Smooth muscle cell of the brain vasculature (primary cell): ENCODE measurements at places on chromosomes 5 and 9.

GRCh38 chr9:127390563-127390962 is 6.4 kb upstream of the SLC2A8 start:
- no peak for DNase-seq

DNA sequence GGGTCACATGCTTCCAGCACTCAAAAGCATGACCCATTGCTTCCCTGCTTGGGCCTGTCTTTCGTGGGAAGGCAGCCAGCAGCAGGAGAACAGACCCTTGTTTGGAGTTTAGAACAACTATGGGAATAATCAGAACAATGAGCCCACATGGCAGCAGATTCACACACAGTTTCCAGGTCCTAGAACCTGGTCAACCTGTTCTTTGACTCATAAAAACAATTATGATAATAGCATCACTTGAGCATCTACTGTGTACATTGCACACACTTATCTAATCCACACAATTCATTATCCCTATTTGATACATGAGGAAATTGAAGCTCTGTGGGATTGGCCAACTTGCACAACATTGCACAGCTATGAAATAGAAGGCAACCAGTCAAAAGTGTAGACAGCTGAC is 41.7 kb downstream of the KLF4 start:
- no peak for DNase-seq

DNA sequence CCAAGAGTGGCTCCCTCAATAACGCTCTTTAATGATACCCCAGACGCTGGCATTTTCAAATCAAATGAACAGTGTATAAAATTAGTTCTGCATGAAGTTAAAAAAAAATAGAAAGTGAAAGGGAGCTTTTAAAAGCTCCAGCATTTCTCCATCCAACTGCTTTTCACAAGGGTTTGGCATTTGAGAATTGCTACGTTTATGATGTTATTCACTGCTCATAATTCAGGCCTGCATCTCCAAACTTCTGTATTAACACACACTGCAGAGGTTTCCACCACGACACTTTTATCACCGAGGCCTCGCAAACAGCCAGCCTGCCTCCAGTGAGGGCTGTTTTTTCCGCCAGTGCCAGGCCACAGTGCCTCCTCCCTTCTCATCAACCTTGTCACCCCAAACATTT is 205.5 kb upstream of the EFNA5 start:
- no peak for DNase-seq

- peak; percentile 93 for DNase-seq
These were observed 656.5 kb downstream of the BNC2 start for GRCh38 chr9:16213781-16214515.

- no peak for DNase-seq
These were observed 28.9 kb downstream of the PLPP7 start for GRCh38 chr9:131318231-131319085.

DNA sequence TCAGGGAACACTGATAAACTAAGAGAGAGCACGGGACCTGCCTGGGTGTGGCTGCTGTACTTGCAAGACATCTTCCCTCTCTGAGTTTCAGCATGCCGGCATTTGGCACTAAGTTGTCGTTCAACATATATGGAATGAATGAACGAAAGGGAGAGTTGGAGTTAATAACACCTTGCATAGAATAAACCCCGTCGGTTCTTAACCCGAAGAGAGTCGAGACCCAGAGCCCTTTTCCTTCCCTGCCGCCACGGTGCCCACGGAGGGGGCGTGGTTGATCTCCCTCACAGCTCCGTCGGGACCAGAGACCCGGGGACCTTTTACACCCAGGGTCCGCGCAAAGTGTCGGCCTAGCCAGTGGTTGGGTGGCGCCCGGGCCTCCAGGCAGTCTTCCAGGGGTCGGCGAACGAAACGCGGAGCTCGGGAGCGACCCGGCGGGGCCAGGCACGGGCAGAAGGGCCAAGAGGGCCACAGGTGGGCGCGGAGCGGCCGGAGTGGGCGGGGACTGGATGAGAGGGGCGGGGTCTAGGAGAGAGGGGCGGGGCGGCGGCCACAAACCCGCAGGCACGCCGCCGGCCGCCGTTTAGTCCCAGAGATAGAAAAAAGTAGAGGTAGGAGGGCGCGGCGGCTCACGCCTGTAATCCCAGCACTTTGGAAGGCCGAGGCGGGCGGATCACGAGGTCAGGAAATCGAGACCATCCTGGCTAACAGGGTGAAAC is 735 bp upstream of the RPL26L1 start:
- DNase-seq = no peak

DNA sequence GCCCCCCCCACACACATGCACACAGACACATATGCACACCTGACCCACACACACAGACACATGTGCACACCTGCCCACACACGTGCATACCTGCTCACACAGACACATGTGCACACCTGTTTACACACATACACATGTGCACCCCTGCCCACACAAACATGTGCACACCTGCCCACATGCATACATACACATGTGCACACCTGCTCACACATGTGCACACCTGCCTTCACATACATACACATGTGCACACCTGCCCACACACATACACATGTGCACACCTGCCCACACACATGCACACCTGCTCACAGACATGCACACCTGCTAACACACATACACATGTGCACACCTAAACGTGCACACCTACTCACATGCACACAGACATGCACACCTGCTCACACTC is 147.0 kb upstream of the FOXD4L5 start:
- no peak for DNase-seq

DNA sequence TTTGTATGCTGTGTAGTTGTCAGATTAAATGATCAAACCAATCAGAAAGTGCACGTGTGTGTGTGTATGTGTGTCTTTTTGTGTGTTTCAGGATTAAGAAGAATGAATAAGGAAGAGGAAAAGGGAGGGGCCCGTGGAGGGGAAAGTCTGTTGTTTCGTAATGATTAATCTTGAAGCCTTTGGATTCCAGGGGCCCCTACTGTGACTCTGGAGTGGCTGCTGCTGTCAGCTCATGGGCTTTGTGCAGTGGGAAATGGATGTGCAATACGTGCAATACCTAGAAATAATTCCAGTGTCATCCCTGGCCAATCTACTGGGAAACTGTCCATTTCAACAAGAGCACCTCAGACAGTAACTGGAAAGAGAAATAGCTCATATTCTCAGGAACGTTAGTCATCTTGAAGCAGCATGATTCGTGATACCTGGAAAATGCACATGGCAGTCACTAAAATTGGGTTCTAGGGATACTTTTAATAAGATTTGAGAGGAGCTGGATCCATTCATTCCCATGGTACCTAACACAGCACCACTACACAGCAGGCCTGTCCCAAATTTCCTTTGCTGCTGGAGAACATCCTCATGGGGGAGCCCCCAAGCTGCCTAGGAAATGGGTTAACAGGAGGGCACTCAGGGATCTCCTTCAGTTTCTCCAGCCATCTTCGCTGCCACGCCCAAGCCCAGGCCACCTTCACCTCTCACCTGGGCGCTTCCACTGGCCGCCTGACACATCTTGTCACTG is 186.3 kb downstream of the NR3C1 start:
- no peak for DNase-seq

DNA sequence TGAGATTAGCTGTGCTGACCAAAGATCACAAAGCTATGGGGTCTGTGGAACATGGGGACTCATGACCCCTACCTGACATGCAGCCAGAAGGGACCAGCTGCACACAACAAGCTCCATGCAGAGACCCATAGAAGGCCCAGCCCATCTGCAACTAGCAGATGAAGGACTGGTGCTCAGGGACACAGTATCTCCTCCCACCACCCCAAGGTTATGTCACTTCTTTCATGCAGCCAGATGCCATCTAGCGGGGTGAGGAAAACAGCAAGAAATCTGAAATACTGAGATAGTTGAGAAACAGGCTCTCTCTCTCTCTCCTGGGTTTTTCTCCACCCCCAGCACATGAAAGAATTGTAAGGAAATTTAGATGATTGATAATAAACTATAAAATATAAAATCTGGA is 161.3 kb upstream of the DAPK1 start:
- no peak for DNase-seq

DNA sequence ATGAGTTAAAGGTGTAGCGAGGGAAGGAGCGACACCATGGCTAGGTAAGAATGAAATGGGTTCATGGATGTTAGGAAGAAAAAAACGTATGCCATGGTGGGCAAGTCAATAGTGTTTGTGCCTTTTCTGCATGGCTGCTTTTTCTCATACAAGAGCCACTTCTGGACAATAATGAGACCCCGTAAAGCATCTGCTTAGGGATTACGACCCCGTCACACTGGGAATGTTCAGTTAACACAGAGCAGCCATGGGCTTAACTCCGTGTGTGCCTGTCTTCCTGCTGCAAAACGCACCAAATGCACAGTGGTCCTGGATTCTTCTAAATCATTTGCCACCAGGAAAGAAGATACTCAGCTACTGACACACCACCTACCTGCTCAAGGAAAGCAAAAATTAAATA is 81.8 kb downstream of the NFIB start:
- no peak for DNase-seq

DNA sequence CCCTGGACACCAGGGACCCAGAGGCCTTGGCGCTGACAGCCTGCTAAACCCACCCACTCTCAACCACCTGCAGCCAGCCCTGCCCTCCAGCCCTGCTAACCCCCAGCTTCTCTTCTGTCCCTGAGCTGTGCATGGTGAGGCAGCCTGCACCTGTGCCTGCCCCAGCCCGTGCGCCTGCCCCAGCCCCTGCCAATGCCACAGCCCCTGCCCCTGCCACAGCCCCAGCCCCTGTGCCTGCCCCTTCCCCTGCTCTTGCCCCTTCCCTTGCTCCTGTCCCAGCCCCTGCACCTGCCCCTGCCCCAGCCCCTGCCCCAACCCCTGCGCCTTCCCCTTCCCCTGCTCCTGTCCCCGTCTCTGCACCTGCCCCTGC is 43.3 kb upstream of the IRX4 start:
- DNase-seq = no peak

GRCh38 chr5:6943197-6944112 is 230.2 kb downstream of the TENT4A start:
- DNase-seq = no peak
